Calu3 (cell line): ENCODE measurements at places on chromosomes 4 and X. TPM values are rescaled to one million over a fixed set of nuclear protein-coding genes. Genes with fewer than 3 reads are reported as not detected.

DNA sequence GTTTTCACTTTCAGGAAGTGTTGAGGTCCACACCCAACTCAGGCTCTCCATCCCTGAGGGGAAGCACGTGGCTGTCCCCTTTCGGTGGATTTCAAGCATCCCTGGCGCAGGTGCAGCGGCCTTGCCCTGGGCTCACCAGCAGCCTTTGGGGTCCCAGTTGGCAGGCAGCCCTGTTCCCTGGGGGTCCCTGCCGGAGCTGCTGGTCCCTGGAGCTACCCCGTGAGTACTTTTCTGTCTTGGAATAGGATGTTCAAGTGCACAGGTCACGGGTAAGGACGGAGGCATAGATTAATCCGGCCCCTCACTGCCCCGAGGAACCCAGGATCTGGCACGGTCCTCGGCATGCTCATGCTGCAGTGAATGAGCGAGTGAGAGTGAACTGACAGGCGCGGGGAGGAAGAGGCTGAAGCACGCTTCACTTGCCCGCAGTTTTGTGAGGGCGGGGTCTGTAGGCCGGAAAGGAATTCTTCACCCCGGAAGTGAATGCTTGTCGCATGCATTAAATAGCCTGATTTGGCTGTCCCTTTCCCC is 117.2 kb upstream of the FAT1 start:
- H3K4me3 ChIP-seq: peak overlapping the region; percentile 79
- peak overlapping the region; percentile 82 for H3K27ac ChIP-seq
- peaks cover 33% of the 10 kb centered on the region for H3K36me3 ChIP-seq
- DNase-seq: peak; percentile 66
- H3K4me1 ChIP-seq: peaks cover 18% of the 10 kb centered on the region

DNA sequence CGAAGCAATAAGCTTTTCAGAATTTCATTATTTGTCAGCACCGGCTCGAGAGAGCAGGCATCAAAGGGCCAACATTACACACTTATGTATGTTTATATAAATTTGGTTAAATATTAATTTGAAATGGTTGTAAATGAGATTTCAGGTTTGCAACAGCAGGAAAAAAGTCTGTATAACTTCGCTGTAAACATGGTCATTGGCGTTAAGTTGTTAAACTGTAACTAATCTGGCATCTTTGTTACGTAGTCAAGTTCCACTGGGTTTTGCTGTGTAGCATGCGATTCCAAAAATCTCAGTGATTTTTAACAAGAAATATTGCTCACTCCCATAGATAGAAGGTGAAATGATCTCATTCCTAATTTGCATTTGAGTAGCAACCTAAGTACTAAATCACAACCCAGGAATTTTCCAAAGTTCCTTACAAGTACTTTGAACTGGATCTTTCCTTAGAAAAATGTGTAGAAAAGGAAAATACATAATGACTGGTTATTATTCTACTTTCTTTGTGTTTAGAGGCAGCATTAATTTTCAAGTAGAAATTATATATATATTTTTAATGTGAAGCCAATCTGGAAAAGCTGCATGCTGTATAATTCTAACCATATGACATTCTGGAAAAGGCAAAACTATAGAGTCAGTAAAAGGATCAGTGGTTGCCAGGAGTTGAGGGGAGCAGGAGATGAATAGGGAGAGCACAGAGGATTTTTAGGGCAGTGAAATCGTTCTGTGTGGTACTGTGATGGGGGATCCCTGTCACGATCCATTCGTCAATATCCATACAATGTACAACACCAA is 222.1 kb downstream of the CBR4 start:
- DNase-seq: no peak
- no peaks in the 10 kb centered on the region for H3K27me3 ChIP-seq
- H3K27ac ChIP-seq: peak overlapping the region; percentile 61
- H3K36me3 ChIP-seq: no peaks in the 10 kb centered on the region
- H3K4me3 ChIP-seq: peak overlapping the region; percentile 19
- peaks cover 27% of the 10 kb centered on the region for H3K4me1 ChIP-seq

- no peak overlapping the region for H3K27ac ChIP-seq
- no peak overlapping the region for H3K4me3 ChIP-seq
- no peaks in the 10 kb centered on the region for H3K36me3 ChIP-seq
- no peaks in the 10 kb centered on the region for H3K27me3 ChIP-seq
- no peak for DNase-seq
Observed at GRCh38 chrX:114465689-114466088, 118.2 kb upstream of the HTR2C start.

DNA sequence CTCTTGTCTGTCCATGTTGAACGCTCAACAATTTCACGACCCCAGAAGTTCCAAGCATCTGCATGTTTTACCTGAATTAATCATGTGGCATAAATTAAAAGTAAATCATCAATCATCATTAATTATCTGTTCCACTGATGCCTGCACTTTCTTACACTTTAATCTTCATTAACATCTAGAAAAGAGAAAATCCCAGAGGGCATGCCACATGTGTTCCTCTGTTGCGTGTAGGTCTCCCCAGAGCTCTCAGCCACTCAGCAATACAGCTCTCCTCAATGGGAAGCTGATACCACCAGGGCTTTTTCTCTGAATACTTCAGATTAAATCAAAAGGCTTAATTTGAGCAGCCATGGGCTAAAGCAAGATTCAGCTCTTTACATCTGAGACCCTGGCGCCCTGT is 722.4 kb upstream of the TENM3 start:
- no peaks in the 10 kb centered on the region for H3K27me3 ChIP-seq
- H3K4me3 ChIP-seq: no peak overlapping the region
- no peaks in the 10 kb centered on the region for H3K4me1 ChIP-seq
- H3K36me3 ChIP-seq: no peaks in the 10 kb centered on the region

MBNL3 gene
- total RNA-seq: 18.9 and 21.0 TPM in 2 replicates

- DNase-seq: no peak
- H3K27me3 ChIP-seq: no peaks in the 10 kb centered on the region
- no peak overlapping the region for H3K27ac ChIP-seq
- H3K36me3 ChIP-seq: no peaks in the 10 kb centered on the region
Observed at GRCh38 chr4:144288011-144288903, 147.7 kb upstream of the GYPA start.

- peak; percentile 66 for DNase-seq
- H3K27me3 ChIP-seq: no peaks in the 10 kb centered on the region
- H3K36me3 ChIP-seq: peaks cover 54% of the 10 kb centered on the region
- peak overlapping the region; percentile 71 for H3K27ac ChIP-seq
- H3K4me1 ChIP-seq: peaks cover 7% of the 10 kb centered on the region
Observed at GRCh38 chr4:148445071-148445859, 3.1 kb upstream of the NR3C2 start.

GRCh38 chr4:151418385-151418784 is 9.4 kb downstream of the FHIP1A start:
- peaks cover 30% of the 10 kb centered on the region for H3K4me1 ChIP-seq
- peak overlapping the region; percentile 63 for H3K27ac ChIP-seq
- peak; percentile 10 for DNase-seq
- H3K4me3 ChIP-seq: no peak overlapping the region
- H3K27me3 ChIP-seq: no peaks in the 10 kb centered on the region

DNA sequence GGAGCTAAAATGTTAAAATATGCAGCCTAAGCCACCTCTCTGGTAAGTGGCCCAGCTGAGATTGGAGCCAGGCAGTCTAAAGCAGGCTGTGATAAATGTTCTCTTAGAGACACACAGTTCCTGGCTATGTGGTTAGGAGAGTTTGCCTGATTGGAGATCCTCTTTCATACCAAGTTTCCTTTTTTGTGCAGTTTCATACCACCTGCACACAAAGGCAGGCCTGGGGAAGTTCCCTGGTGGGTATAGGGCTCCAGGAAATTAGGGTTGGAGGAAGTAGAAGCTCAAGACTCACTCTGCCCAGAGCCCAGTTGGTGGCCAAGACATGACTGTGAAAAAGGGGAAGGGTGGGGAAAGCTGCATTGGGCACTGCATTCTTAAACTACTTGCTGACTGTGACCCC is 16.9 kb downstream of the CYBB start:
- no peak overlapping the region for H3K27ac ChIP-seq
- H3K27me3 ChIP-seq: no peaks in the 10 kb centered on the region
- no peaks in the 10 kb centered on the region for H3K36me3 ChIP-seq
- peaks cover 6% of the 10 kb centered on the region for H3K4me1 ChIP-seq
- peak; percentile 9 for DNase-seq

EDNRA gene
- total RNA-seq: 0.29 and 0.71 TPM in 2 replicates

DDX3X gene
- total RNA-seq: 308 and 321 TPM in 2 replicates

- H3K36me3 ChIP-seq: no peaks in the 10 kb centered on the region
- DNase-seq: no peak
- no peak overlapping the region for H3K4me3 ChIP-seq
- no peak overlapping the region for H3K27ac ChIP-seq
- H3K4me1 ChIP-seq: peaks cover 11% of the 10 kb centered on the region
Observed at GRCh38 chrX:10939424-10939823, 171.7 kb upstream of the HCCS start.

DNA sequence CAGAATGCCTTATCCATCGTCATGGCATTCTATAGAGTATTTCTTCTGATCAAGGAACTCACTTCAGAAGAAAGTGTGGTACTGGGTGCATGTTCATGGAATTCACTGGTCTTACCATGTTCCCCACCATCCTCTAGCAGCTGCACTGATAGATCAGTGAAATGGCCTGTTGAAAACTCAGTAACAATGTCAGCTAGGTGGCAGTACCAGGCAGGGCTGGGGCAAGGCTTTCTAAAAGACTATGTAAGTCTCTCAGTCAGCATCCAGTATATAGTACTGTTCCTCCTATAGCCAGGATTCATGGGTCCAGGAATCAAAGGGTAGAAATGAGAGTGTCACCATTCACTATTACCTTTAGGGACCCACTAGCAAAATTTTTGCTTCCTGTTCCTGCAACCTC is 15.8 kb upstream of the LDB2 start:
- no peaks in the 10 kb centered on the region for H3K4me1 ChIP-seq
- H3K27me3 ChIP-seq: no peaks in the 10 kb centered on the region
- H3K27ac ChIP-seq: no peak overlapping the region
- no peak overlapping the region for H3K4me3 ChIP-seq
- peak; percentile 1 for DNase-seq
- no peaks in the 10 kb centered on the region for H3K36me3 ChIP-seq

DNA sequence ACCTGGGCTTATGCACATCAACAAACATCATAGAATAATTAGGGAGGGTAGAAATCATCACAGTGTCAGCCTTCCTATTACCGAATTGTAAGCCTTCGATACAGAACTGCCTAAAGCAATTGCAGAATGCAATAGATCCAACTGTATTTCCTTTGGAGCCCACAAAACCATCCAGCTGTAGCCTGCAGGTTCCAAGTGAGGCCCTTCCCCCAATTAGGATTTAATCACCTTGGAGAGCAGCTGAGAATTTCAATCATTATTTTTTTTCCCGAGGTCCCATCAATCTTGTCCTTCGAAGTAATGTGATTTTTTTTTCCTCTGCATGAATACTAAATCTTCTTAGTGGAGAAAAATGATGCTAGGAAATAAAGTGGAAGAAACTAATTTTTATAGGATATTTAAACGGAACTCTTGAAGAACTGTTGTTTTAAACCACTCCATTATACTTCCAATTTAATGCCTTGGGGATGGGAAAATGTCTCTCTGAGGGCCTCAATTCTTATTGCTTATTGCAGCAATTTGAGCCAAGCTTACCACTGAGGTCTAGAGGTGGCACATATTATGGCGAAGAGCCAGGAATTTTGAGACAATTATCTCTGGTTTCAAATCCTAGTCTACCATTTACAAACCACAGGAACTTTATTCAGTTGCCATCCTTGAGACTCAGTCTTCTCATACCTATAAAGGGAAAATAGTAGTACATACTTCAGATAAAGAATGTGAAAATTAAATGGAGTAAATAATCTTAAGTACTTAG is 953.4 kb upstream of the IGFBP7 start:
- no peak overlapping the region for H3K27ac ChIP-seq

GRCh38 chr4:94419956-94420355 is 31.8 kb upstream of the PDLIM5 start:
- no peak overlapping the region for H3K27ac ChIP-seq
- DNase-seq: no peak
- no peak overlapping the region for H3K4me3 ChIP-seq
- H3K27me3 ChIP-seq: no peaks in the 10 kb centered on the region
- H3K4me1 ChIP-seq: peaks cover 9% of the 10 kb centered on the region
- H3K36me3 ChIP-seq: no peaks in the 10 kb centered on the region

GRCh38 chr4:56981795-56982201 is 3.1 kb downstream of the POLR2B start:
- H3K4me1 ChIP-seq: peaks cover 23% of the 10 kb centered on the region
- DNase-seq: no peak
- H3K27ac ChIP-seq: peak overlapping the region; percentile 26
- H3K27me3 ChIP-seq: no peaks in the 10 kb centered on the region

MAB21L2 gene
- 0.17 and 0.29 TPM in 2 replicates for total RNA-seq

DNA sequence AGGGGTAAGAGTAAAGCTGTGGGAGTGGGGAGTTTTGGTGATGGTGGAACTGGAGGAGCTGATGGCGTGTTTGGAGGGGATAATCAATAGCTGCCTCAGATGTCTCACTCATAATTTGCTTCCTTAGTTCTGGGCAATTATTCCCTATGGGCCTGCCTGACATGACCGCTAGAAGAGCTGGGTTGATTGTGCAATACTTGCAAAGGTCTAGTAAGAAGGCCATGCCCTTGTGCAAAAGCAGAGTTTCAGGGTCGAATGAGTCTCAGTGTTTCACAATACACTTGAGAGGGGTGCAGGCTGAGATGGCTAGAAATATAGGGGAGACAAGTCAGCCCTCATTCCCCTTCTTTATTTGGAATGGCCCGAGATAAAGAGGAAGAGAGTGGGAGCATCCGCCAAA is 858.4 kb upstream of the POU3F4 start:
- H3K36me3 ChIP-seq: no peaks in the 10 kb centered on the region
- DNase-seq: no peak
- H3K27me3 ChIP-seq: no peaks in the 10 kb centered on the region
- no peaks in the 10 kb centered on the region for H3K4me1 ChIP-seq
- no peak overlapping the region for H3K4me3 ChIP-seq

DNA sequence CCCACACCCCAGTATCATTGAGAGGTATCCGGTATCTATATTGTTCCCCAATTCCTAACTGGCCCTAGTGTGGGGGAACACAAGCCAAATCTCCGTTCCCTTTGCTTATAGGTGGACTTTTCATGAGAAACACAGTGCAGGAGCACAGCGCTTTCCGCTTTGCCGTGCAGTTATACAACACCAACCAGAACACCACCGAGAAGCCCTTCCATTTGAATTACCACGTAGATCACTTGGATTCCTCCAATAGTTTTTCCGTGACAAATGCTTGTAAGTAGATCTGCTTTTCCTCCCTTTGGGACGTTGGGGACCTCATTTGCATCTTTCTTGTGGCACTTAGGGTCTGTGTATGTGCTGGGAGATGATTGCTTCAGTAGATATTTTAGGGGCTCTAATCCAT is 1.6 kb downstream of the GRIA3 start:
- H3K27ac ChIP-seq: no peak overlapping the region
- no peak for DNase-seq
- peaks cover 51% of the 10 kb centered on the region for H3K27me3 ChIP-seq
- no peak overlapping the region for H3K4me3 ChIP-seq
- H3K4me1 ChIP-seq: no peaks in the 10 kb centered on the region
- no peaks in the 10 kb centered on the region for H3K36me3 ChIP-seq

ASMT gene
- total RNA-seq: not detected in 2 replicates
